ENCODE measurements at places on chromosomes 6 and 20.
A peak's percentile ranks its signal among the peaks of the same experiment; 100 is the strongest.

- DNase-seq, result no peak
- no peaks in the 10 kb centered on the region for H3K27me3 ChIP-seq
- H3K27ac ChIP-seq, result no peak overlapping the region
- H3K36me3 ChIP-seq, result no peaks in the 10 kb centered on the region
Observed at GRCh38 chr6:56555438-56555872, 87.2 kb downstream of the DST start.

- no peak for DNase-seq
- H3K4me3 ChIP-seq, result no peak overlapping the region
- H3K27me3 ChIP-seq, result no peaks in the 10 kb centered on the region
- peaks cover 73% of the 10 kb centered on the region for H3K36me3 ChIP-seq
Observed at GRCh38 chr6:18243302-18243893, 20.9 kb downstream of the DEK start.

- no peaks in the 10 kb centered on the region for H3K4me1 ChIP-seq
- no peak for DNase-seq
- no peak overlapping the region for H3K4me3 ChIP-seq
- H3K27ac ChIP-seq, result no peak overlapping the region
- no peaks in the 10 kb centered on the region for H3K27me3 ChIP-seq
Observed at GRCh38 chr6:119030759-119031158, 47.7 kb downstream of the FAM184A start.

DNA sequence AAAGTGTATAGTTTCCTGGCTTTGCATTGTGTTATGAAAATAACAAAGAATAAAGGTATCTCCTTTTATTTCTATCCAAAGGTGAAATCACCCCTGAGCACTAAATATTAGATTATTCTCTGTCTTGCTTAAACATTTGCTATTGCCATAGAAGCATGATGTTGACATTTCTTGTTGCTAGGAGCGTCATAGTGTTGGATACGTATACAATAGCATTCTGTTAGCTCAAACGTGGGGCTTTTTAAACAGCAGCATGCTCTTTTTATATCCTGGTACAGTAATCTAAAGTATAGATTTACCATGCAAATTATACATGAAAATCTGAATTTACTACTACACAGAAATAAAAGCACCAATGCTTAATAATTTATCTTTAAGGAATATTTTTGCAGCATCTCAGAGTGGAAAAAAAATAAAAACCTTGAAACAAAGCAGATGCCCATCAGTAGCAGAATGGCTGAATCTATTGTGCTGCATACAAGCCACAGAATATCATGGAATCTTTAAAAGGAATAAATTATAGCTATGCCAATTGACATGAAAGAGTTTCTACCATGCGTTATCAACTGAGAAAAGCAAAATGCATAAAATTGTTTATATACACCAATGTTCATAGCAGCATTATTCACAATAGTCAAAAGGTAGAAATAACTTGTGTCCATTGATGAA, 9.6 kb upstream of the HSF2 start:
- H3K4me1 ChIP-seq, result no peaks in the 10 kb centered on the region
- H3K4me3 ChIP-seq, result no peak overlapping the region
- H3K36me3 ChIP-seq, result no peaks in the 10 kb centered on the region
- no peak for DNase-seq
- H3K27ac ChIP-seq, result no peak overlapping the region

DNA sequence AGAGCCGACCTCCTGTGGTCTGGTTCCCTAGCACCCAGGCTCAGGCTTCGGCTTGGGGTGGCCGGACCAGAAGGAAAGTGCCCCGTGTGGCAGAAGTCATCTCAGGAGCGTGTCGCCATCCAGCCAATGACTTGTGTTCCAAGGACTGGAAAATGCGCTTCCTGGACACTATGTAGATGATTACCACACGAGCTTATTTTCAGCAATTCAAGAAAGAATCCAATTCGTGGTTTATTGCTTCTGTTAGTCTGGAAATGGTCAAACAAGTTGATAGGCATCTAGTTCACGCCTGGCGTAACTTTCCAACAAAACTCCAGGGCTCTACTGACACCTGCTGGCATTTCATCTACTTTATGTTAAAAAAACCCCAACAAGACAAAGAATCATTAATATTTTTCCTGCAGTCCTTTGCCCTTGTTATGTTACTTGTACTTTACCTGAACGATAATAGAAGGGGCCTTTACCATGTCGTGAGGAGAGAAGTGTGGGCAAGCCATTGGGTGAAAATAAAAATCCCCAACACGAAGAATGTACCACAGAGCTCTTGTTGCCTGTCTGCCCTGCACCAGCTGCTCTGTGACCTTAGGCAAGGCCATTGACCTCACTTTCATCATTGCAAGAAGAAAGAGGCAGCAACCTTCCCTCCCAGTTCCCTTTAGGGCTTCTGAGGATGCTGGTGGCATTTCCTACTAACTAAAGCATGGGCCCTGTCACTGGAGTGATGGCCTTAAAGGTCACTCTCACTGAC, 154.7 kb upstream of the LAMP5 start:
- no peaks in the 10 kb centered on the region for H3K27me3 ChIP-seq
- DNase-seq, result peak; percentile 13
- no peaks in the 10 kb centered on the region for H3K4me1 ChIP-seq
- no peaks in the 10 kb centered on the region for H3K36me3 ChIP-seq
- H3K27ac ChIP-seq, result no peak overlapping the region
- no peak overlapping the region for H3K4me3 ChIP-seq

- no peak overlapping the region for H3K4me3 ChIP-seq
- no peak for DNase-seq
- no peaks in the 10 kb centered on the region for H3K36me3 ChIP-seq
Observed at GRCh38 chr6:144217264-144217663, 66.9 kb downstream of the STX11 start.

- H3K27ac ChIP-seq, result no peak overlapping the region
- no peaks in the 10 kb centered on the region for H3K36me3 ChIP-seq
- H3K4me3 ChIP-seq, result no peak overlapping the region
- H3K4me1 ChIP-seq, result no peaks in the 10 kb centered on the region
- H3K27me3 ChIP-seq, result no peaks in the 10 kb centered on the region
Observed at GRCh38 chr20:5393218-5393870, 76.6 kb upstream of the PROKR2 start.

- H3K36me3 ChIP-seq, result no peaks in the 10 kb centered on the region
- DNase-seq, result no peak
- H3K27me3 ChIP-seq, result no peaks in the 10 kb centered on the region
- no peak overlapping the region for H3K27ac ChIP-seq
- H3K4me1 ChIP-seq, result no peaks in the 10 kb centered on the region
Observed at GRCh38 chr6:139402876-139403386, 28.5 kb upstream of the CITED2 start.

- peak overlapping the region; percentile 84 for H3K4me3 ChIP-seq
- peaks cover 39% of the 10 kb centered on the region for H3K36me3 ChIP-seq
- no peaks in the 10 kb centered on the region for H3K27me3 ChIP-seq
- peaks cover 3% of the 10 kb centered on the region for H3K4me1 ChIP-seq
- no peak for DNase-seq
Observed at GRCh38 chr6:26194816-26195375, 107.7 kb downstream of the HFE start.

GRCh38 chr20:38373231-38373867, 27.1 kb downstream of the LBP start:
- H3K4me3 ChIP-seq, result no peak overlapping the region
- no peaks in the 10 kb centered on the region for H3K4me1 ChIP-seq

- H3K4me1 ChIP-seq, result no peaks in the 10 kb centered on the region
- no peaks in the 10 kb centered on the region for H3K27me3 ChIP-seq
- H3K36me3 ChIP-seq, result no peaks in the 10 kb centered on the region
- no peak for DNase-seq
- no peak overlapping the region for H3K27ac ChIP-seq
Observed at GRCh38 chr20:11337361-11338130, 580.1 kb upstream of the BTBD3 start.

GRCh38 chr20:33993576-33994221, at the start of gene RALY:
Gene RALY, plus strand, starts transcription at chr20:33993911. Its CDS starts 78,164 bp downstream, at chr20:34072075.
- no peaks in the 10 kb centered on the region for H3K27me3 ChIP-seq
- peak within 1 kb of the TSS; percentile 98 for H3K27ac ChIP-seq

GRCh38 chr6:126945150-126945685, 173.3 kb upstream of the RSPO3 start:
- no peaks in the 10 kb centered on the region for H3K4me1 ChIP-seq
- H3K27ac ChIP-seq, result no peak overlapping the region
- no peak for DNase-seq
- no peaks in the 10 kb centered on the region for H3K36me3 ChIP-seq
- H3K27me3 ChIP-seq, result no peaks in the 10 kb centered on the region
- H3K4me3 ChIP-seq, result no peak overlapping the region

GRCh38 chr6:83920017-83920416, 60.5 kb downstream of the CYB5R4 start:
- no peaks in the 10 kb centered on the region for H3K4me1 ChIP-seq
- no peaks in the 10 kb centered on the region for H3K27me3 ChIP-seq
- no peak overlapping the region for H3K27ac ChIP-seq

DNA sequence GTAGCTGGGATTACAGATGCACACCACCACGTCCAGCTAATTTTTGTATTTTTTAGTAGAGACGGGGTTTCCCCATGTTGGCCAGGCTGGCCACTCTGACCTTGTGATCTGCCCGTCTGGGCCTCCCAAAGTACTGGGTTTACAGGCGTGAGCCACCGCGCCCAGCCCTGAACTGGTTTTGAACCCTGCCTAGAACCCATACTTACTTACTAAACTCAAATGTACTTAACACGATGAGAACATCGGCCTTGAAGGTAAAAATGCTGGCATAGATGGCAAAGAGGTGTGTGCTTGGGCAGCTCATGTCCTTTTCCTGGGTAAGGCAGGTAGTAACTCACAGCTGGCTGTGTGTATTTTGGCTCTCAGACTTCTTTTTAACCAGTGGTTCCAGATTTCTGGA, 3.2 kb upstream of the ARMC12 start:
- no peak for DNase-seq
- H3K36me3 ChIP-seq, result no peaks in the 10 kb centered on the region
- no peak overlapping the region for H3K27ac ChIP-seq

DNA sequence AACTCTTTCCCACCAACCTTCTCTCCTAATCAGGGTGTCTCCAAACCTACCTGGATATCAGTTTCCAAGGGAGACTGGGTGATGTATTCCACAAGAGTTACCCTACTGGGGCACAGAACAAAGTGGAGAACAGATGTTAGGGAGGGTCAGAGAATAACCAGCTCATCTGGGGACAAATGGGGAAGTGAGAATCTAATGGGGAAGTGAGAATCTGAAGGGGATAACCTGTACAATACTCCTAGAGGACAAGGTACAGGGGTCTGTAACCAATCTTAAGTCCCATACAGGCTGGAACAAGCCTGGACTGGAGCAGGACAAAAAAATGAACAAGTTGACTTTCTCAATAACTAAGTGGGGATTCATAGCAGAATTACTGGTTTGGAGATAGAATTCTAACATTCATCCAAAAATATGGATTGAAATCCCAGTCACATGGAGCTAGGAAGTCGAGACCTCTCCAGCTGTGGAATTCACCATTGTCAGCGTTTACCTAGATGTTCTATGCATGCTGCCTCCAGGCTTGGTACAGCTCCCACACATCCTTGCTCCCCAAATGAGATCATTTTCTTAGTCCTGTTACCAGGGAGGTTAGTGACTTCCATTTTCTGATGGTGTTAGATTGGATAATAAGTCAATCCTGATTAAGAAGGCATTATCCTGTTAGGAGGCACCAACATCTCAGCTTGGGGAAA, 214.8 kb upstream of the MOCS1 start:
- DNase-seq, result no peak
- no peak overlapping the region for H3K27ac ChIP-seq
- no peak overlapping the region for H3K4me3 ChIP-seq

DNA sequence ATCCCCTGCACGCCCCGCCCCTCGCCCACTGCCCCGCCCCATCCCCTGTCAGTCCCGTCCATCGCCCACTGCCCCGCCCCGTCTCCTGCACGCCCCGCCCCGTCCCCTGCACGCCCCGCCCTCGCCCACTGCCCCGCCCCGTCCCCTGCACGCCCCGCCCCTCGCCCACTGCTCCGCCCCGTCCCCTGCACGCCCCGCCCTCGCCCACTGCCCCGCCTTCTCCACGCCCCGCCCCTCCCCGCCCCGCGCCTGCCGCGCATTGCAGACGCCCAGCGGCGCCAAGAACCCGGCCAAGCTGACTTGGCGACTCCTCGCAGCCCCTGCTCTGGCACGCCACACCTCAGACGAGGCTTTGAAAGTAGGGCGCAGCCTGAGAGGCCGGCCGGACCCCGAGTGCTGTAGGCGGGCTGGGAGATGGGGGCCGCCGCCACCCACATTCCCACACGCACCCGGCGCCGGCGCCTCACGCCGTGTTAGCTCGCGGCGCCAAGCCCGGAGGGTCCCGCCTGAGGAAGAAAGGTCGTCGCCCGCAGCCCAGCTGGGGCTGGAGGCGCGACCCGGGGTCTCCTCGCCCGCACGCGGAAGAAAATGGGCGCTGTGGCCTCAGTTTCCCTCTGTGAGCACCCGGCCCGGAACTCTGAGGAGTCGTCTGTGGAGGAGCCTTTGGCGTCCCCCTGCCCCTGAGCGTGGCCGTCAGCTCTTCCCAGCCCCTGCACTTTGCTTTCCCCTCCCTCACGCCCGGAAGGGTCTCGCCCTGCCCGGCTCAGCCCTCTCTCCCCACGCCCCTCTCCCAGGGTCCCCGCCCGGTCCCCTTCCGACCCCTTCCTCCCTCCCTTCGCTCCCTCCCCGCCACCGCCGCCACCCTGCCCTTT, at the start of gene RAD21L1:
TSS of gene RAD21L1 (plus strand) at position 262 of the 872 bp plus-strand sequence. CDS start 2,410 bp downstream, outside the sequence.
- H3K4me3 ChIP-seq, result peak within 1 kb of the TSS; percentile 41

- peaks cover 26% of the 10 kb centered on the region for H3K27me3 ChIP-seq
- no peaks in the 10 kb centered on the region for H3K36me3 ChIP-seq
- H3K4me1 ChIP-seq, result peaks cover 11% of the 10 kb centered on the region
- no peak overlapping the region for H3K27ac ChIP-seq
Observed at GRCh38 chr6:36844232-36845170, 5.3 kb upstream of the CPNE5 start.
